ENCODE measurements at places on chromosomes 12 and 14.

DNA sequence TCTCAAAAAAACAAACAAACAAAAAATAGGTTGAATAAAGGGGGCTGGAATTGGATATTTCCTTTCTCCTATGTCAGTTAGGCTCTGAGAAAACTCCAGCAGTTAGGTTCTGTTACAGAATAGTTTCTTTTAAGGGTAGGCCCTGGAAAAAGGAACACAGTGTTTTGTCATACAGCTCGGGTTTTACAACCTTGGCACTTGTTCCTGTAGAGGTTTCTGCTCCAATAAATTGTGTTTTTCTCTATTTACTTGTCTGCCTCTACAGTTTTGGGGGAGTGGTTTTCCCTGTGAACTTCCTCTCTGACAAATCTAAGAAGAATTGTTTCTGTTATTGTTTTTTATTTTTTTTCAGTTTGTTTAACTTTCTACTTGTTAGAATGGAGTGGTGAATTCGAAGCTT is 167.6 kb downstream of the ACSS3 start:
- DNase-seq = no peak

DNA sequence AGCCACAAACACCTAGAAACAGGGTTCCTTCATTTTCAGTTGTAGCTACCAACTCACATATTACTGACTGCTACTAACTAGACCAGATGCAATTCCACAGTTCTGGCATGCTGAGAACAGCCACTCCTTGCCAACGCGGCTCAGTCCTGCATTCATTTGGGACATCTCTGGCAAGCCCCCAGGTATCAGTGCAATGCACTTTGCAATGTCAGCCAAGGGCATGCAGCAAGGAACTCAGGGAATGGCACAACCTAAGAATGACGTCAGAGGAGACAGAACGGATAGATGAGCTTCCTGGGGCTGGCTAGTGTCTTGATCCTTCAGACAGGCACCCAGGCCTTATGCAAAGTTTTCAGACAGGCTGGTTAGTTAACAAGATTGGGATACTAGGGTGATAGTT is 29.6 kb downstream of the MAP3K9 start:
- no peak for DNase-seq

GRCh38 chr12:112546339-112546738 is 127.6 kb downstream of the PTPN11 start:
- no peak for DNase-seq

DNA sequence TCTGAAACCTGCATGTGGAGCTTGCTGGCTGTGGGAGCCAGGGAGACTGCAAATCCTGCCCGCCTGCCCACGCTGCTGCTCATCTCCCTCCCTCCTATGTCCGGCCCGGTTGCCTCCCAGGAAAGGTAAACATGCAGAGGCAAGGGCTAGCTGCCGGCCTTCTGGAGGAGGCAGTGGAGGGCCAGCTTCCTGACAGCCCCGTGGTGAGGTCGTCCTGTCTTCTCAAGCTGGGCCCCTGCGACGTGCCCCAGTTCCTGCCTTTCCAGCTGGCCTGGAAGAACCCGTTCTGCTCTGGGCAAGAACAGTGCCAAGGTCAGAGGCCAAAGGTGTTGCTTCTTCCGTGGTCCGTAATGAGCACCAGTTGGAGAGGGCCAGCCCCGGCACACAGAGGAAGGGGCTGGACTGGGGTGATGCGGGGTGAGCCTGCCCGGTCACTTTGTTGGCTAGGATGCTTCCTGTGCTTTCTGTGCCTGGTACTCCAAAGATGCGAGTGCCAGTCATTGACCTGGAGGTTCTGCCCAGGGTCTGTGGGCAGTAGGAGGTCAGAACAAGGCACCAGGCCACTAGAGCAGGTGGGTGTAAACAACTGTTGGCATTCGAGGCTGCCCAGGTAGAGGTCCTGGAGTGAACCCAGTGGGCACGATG is 25.3 kb downstream of the TPCN1 start:
- DNase-seq = no peak

DNA sequence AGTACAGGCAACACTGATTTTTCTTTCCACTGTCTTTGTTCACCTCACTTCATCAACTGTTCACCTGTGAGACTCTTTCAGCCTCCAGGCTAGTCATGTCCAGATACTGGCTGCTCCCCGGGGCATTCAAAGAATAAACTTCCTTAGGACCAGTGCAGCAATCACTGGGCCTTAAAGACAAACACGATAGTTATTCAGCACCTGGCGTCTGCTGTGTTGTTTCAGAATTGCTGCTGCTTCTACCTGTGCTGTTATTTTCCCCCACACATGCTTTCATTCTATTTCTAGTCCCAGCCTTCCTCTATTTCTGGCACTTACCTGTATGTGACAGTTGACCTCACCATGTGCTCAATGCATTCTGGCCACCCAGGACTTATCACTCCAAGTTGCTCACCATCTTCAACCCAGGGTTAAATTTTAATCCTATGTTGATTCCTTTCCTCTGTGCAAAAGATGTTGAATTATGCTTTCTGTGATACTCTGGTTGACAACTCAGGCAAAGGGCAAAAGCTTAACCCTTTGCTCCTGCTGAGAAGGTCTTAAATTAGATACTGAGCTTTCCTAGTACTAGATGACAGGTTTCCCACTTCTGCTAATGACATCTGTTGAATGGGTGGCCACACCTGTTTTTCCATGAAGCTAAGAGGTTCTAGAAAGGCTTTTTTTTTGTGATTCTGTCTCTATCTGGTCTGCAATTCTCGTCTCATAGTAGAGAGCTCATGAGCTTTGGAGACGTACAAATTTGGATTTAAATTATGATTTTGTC is 41.4 kb downstream of the PTPRQ start:
- DNase-seq = no peak

DNA sequence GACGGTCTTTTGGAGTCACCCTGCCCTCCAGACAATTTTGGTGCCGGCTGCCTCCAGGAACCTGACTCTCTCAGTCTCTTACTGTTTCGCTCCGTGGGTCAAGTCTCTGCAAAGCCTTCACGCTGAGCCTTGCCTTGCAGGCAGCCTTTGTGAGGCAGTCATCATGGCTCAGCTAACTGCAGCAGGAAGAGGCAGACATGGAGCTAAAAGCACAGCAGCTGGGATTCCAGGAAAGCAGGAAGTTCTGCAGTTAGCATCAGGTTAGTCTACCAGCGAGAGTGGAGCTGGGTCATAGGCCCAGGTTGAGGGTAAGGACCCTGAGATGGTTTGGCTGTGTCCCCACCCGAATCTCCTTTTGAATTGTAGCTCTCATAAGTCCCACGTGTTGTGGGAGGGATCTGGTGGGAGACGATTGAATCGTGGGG is 305.4 kb downstream of the PCNX1 start:
- no peak for DNase-seq

DNA sequence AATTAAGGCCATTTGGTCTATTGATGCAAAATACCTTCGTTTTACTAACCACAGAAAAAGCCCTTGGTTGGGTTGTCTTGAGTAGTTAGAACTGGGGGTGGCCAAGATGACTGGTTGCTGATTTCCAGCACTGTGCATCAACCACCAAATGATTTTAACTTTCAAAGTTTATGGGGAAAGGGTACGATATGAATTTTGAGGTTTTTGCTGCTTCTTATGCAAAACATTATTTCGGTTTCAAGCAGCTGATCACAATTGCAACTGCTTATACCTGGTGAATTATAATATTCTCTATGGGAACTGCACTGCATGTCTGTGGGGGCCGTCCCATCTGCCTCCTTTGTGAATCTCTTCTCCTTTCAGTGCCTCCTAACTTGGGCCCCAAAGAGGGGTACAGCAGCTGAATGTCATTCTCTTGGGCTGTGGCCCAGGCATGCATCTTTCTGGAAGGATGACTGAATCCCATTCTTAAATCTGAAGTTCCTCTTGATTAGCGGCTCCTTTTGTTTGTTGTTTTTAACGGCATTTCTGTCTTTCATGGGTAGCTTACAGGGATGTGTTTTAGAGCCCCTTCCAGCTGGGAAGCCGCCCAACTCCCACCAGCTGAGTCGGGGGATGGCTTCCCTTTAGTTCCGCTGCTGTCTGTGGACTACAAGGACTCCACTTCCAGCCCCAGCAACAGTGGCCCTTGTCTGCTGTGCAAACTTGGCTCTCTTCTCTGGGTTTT is 479.8 kb downstream of the ZFP36L1 start:
- DNase-seq = no peak

Measured in T-helper 17 cell (primary cell).